ENCODE measurements at places on chromosomes 2 and 18.

GRCh38 chr2:4791488-4791887 is 900.7 kb upstream of the SOX11 start:
- DNase-seq: no peak

DNA sequence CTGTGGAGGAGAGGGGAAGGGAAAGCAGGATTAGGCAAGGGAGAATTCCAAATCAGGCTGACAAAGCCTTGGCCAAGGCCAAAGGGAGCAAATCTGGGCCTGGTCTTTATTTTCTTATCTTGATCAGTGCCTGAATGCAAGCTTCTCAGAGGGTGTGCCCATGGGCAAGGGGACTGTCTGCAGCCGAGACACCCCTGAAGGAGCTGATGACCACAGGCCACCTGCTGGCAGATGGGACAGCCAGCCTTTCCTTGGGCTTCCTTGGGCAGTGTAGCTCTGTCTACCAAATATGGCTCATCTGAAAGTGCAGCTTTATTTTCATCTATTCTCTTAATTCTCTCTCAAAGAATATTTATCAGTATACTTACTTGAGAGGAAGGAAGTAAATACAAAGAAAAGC is 117.0 kb downstream of the PKP4 start:
- DNase-seq: no peak

- DNase-seq: no peak
Measured at GRCh38 chr2:600542-601386, 76.4 kb downstream of the TMEM18 start.

GRCh38 chr2:53544871-53545558 is 222.6 kb upstream of the CHAC2 start:
- DNase-seq: no peak

DNA sequence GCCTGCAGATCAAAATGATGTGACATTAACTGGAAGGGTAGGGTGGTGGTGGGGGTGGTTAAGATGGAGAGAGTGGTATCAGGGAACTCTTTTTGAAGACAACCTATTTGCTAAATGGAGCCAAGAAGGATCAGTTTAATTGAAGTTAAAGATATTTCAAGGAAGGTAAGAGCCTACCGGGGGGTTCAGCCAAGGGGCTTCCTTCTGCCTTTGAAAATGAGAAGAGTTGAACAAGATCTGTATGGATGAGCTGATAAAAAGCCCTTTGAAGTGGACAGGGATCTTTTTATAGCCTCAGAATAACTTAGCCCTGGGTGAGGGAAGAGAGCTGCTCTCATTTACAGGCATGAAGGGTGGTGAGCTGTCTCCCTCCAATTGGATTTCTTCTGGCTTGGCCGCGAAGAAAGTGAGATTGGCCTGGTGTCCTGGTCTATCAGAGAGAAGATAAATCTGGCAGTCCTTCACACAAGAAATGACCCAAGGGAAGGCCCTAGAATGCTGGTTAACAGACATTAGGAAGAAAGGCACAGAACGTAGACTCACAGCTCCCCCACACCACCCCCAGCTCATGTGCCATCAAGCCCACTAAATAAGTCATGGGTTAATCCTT is 439.8 kb downstream of the TNS1 start:
- no peak for DNase-seq

DNA sequence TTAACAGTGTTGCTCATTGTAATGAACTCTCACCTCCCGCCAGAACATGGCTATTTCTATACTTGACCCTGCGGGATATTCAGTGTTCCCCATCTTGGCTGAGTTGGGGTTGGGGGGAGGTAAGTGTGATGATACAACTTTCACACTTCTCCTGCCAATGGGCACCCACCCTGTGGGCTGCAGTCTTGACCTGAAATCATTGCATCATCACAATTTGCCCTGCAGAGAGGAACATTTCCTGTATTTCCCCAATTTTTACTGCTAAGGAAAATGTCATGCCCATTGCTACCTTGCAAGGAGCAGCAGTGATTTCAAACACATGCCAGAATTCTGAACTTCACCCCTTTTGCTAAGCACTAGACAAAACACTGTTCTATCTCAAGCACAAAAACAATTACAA is 92.1 kb downstream of the ADD2 start:
- no peak for DNase-seq

GRCh38 chr18:21747764-21748693 is 7.4 kb downstream of the MIB1 start:
- no peak for DNase-seq

DNA sequence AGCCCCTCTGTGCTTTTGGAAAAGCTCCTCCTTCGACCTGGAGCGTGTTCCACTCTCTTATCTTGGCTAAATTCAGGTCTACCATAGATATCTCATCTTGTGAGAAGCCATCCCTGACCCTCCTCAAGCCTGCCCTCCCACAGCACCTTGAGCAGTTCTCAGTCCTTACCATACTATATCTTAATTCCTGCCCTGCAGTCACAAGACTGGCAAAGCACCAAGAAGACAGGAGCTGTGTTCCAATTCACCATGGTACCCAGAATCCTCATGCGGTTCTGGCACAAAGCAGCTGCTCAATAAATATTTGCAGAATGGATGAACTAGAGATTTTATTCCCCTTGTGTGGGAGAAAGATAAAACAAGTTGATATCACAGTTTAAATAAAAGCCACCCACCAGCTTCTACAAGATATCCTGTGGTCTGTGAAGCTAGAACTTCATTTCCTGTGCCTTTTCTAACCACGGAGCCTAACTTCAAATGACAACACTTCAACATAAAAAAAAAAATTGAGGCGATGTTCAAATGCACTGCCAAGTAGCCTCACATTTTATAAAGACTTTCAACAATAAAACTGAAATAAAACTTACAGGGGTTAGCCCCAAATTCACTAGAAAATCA is 19.5 kb downstream of the MARCHF4 start:
- peak; percentile 66 for DNase-seq

DNA sequence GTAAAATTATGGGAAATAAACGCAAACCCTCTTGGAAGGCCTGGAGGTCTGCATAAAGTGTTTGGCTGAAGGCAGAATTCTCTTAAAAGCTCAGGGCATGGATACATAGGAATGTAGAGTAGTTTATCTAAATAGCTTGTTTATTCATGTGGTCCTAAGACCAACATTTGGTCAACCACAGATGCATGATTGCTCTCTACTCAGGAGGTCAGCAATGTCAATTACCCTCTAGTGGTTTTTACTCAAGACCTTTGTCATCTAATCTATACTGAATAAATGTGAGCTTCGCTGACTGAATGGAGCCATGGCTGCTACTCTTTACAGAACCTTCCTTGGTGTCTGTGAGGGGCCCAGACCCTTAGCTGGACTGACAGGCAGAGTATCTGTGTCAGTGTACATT is 139.8 kb downstream of the ATL2 start:
- DNase-seq: no peak

GRCh38 chr2:190410166-190410565 is 2.0 kb downstream of the MFSD6 start:
- DNase-seq: no peak

DNA sequence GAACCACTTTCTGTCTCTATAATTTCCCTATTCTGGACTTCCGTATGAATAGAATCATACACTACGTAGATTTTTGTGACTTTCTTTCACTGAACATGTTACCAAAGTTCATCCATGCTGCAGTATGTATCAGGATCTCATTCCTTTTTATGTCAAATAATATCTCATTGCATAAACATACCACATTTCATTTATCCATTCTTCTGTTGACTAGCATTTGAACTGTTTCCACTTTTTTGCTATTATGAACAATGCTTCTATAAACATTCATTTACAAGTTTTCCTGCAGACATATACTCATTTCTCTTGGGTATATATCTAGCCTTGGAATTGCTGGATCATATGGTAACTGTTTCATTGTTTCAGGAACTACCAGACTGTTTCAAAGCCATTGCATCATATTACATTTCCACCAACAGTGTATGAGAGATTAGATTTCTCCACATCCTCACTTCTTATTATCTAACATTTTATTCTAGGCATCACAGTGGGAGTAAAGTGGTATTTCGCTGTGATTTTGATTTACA is 186.2 kb downstream of the DYM start:
- DNase-seq: no peak

DNA sequence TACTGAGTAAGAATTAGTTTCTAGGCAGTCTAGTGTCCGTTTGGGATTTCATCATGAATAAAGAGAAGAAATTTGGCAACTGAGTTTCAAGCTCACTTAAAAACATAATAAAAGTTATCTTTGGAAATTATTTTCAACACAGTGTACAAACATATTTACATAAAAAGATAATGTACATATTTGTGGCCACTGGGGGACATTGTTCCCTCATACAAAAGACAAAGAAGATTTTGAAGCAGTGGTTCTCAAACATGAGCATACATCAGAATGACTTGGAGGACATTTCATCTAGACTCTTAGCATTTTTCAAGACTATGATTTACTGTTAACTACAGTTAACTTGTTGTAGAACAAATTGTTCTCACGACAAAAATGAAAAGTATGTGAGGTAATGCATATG is 15.7 kb upstream of the TTC21B start:
- DNase-seq: no peak

- DNase-seq: peak; percentile 88
Measured at GRCh38 chr2:69642709-69643601, 584 bp downstream of the AAK1 start.

GRCh38 chr2:86286516-86286915 is 50.9 kb downstream of the REEP1 start:
- DNase-seq: no peak

DNA sequence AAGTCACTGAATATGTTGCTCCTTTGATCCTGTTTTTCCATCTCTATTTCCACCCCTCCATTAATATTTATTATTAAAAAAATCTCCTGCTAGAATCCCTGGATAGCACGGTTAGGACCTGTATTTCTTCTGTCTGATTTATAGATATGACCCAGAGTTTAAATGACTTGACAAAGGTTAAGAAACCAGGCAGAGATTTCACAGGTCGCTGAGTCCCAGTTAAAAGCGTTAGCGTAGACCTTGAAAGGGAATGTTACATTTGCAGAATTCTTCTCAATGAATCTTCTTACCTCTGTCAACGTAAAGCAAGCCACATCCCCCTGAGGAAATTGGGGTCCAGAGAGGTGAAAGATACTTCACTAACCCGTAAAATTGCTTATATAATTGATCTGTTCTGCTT is 220.2 kb downstream of the GCA start:
- DNase-seq: no peak

- no peak for DNase-seq
Measured at GRCh38 chr2:164754157-164755093, 87.2 kb downstream of the COBLL1 start.

DNA sequence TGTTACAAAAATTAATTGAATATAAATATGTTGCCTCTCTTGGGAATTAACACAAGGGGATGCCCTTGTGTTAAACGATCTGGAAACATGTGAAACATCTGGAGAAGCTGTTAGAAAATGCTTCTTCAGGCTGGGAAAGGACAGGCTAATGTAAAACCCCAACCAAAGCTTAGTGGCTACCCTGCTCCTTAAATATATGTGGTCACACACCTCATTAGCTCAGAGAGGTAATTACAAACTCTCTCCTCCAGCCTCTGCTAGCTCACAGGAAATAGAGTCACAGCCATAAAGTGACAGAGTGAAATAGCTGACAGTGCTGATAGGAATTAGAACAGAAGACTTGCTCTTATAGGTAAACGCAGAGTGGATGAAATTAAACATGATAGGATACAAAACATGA is 155.9 kb downstream of the RAB3GAP1 start:
- DNase-seq: no peak

DNA sequence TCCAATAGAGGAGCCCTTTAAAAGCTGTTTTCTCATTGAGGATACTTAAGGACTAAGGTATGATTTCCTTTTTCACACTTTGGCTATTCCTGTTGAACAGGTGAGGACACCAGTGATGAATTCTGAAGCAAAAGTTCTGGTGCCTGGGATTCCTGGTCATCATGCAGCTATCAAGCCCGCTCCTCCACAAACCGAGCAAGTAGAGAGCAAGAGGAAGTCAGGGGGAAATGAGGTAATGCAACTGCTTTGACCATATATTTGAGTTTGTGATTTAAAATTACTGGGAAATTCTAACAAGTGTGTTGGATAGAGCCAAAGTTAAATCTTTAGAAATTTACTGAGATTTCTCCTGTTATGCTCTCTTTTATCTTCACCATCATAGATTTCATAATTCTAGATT is 33.0 kb downstream of the WDR43 start:
- no peak for DNase-seq

- no peak for DNase-seq
Measured at GRCh38 chr2:128452024-128452411, 133.3 kb upstream of the HS6ST1 start.

GRCh38 chr18:5207471-5208150 is 10.6 kb upstream of the AKAIN1 start:
- DNase-seq: no peak

- DNase-seq: no peak
Measured at GRCh38 chr2:10097352-10098148, 17.3 kb upstream of the CYS1 start.

GRCh38 chr2:43110442-43110871 is 115.9 kb downstream of the ZFP36L2 start:
- DNase-seq: no peak

DNA sequence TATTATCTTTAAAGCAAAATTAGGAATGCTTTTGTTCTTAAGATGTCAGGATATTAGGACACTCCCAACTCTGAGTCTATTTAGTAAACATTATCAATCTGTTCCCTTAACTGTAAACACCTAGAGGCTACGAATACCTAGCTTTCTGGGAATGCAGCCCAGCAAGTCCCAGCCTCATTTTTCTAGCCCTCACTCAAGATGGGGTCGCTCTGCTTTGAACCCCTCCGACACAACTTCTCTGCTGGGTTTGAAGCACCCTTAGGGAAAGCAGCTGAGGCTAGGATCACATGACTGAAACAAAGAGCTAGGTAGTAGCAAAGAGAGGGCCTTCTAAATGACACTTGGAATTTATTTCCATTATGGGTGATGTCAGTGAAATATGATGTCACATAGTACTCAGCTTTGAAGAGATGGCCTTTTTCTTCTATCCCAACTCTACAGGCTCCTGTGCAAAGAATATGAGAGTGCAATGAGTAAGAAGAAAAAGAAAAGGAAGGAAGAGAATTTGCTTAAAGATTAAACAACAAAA is 114.7 kb downstream of the CSRNP3 start:
- DNase-seq: no peak

- peak; percentile 76 for DNase-seq
Measured at GRCh38 chr2:241739651-241740050, 5.2 kb downstream of the D2HGDH start.

- no peak for DNase-seq
Measured at GRCh38 chr2:30956995-30957394, 149.7 kb upstream of the CAPN13 start.

GRCh38 chr2:192161656-192162290 is 33.0 kb downstream of the TMEFF2 start:
- DNase-seq: no peak

All from activated CD8-positive, alpha-beta memory T cell treated with anti-CD3 and anti-CD28 coated beads for 24 hours (primary cell).